ENCODE measurements at places on chromosomes 3 and 15. TPM values are rescaled to one million over a fixed set of nuclear protein-coding genes. Genes with fewer than 3 reads are reported as not detected.

DNA sequence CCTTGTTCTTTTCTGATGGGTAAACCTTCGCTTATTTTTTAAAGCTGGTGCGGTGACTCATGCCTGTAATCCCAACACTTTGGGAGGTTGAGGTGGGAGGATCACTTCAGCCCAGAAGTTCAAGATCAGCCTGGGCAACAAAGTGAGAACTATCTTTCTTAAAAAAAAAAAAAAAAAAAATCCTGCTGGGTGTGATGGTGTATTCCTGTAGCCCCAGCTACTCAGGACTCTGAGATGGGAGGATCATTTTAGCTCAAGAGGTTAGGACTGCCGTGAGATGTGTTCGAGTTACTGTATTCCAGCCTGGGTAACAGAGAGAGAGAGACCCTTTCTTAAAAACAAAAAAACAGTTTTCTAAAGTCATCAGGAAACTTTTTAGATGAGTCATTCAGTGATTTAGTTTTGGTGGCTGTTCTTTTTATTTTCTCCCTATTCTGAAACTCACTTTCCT lies 37.7 kb downstream of the SLMAP start:
- no peak for DNase-seq

DNA sequence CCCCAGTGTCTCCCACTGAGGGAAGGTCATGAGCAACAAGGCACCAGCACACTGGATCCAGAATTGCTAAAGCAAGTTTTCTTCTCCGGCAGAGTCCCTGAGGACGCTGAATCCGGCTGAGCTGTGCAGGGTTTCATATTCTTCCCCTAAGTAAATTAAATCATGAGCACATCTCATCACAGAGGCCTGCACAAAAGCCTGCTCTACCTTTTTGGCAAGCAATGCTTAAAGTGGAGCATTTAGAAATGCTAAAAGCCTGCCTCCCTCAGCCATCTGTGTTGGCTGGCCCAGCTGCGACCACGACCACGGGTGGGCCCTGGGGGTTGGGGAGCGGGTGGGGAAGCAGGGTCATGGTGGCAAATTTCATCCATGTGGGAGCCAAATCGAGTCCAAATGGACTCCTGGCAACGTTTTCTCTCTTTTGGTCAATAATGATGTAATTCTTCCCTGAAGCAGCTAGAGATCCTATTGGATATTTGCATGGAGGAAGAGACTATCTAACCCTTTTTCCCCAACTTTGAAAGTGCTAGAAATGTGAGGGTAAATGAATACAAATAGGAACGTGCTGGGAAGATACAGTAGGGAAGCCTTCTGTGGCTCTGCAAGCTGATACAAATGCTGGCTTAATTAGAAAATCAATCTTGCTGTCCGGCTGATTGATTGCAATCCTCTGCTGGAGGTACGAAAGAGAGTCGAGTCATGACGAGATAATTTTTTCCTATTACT lies 532.8 kb upstream of the TBL1XR1 start:
- no peak for DNase-seq

GRCh38 chr3:88189361-88189810 lies 39.6 kb downstream of the C3orf38 start:
- DNase-seq: no peak

IL17RE gene
- 0.61 TPM for total RNA-seq

DNA sequence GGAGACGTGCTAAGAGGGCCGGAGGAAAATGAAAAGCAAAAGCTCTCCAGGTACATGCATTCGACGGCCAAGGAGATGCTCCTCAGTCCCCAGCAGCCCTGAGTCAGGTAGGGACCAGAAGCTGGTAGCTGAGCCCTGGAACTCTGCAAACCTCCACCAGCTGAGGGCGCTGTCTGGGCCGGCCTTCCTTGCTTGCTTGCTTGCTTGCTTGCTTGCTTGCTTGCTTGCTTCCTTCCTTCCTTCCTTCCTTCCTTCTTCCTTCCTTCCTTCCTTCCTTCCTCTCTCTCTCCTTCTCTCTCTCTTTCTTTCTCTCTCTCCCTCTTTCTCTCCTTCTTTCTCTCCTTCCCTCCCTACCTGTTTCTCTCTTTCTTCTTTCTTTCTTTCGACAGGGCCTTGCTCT lies 94.6 kb upstream of the RASGRF1 start:
- peak; percentile 48 for DNase-seq

Measured in activated naive CD4-positive, alpha-beta T cell treated with anti-CD3 and anti-CD28 coated beads, Interleukin-2, amount 50 U/mL, for 72 hours (primary cell).